ENCODE measurements at places on chromosomes 5 and 9.

- H3K27me3 ChIP-seq, result peaks cover 15% of the 10 kb centered on the region
- no peak for DNase-seq
- no peak overlapping the region for H3K4me3 ChIP-seq
- no peaks in the 10 kb centered on the region for H3K4me1 ChIP-seq
- no peak overlapping the region for H3K27ac ChIP-seq
Measured at GRCh38 chr5:152259702-152260101, 145.4 kb downstream of the NMUR2 start.

DNA sequence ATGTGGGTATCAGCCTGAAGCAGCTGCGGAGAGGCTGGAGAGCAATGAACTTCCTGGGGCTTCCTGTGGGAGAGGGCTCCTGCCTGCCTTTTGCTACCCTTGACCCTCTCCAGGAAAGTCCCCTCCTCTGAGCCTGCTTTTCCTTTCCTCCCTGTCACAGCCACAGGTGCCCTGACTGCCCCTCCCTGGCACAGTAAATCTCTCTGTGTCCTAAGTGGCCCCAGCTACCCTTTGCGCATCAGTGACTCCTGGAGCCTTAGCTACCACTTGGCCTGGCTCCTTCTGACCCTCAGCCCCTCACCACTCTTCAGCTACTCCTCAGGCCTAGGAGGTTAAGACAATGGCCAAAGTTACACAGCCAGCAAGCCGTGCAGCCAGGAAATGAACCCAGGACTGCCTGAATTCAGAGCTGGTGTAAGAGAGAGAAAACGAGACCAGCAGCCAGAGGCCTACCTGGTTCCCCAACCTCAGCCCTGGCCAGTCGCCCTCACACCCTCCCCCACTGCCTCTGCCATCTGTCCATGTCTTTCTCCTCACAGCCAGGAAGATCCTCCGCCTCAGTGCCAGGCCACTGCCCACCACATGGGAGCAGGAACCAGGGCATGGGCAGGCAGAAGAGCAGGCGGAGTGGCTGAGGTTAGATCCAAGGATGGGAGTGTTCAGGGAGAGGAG lies 18.6 kb downstream of the CNTFR start:
- H3K27ac ChIP-seq, result no peak overlapping the region
- H3K4me3 ChIP-seq, result no peak overlapping the region
- no peaks in the 10 kb centered on the region for H3K36me3 ChIP-seq

GRCh38 chr5:80755626-80756025 lies 100.8 kb upstream of the DHFR start:
- H3K4me1 ChIP-seq, result peaks cover 20% of the 10 kb centered on the region
- H3K36me3 ChIP-seq, result peaks cover 32% of the 10 kb centered on the region
- peak overlapping the region; percentile 9 for H3K27ac ChIP-seq
- DNase-seq, result no peak

GRCh38 chr5:181221105-181221791 lies 1.8 kb upstream of the TRIM41 start:
- no peaks in the 10 kb centered on the region for H3K27me3 ChIP-seq
- H3K36me3 ChIP-seq, result no peaks in the 10 kb centered on the region
- H3K4me1 ChIP-seq, result peaks cover 38% of the 10 kb centered on the region
- peak overlapping the region; percentile 97 for H3K4me3 ChIP-seq
- DNase-seq, result no peak
- H3K27ac ChIP-seq, result peak overlapping the region; percentile 96

DNA sequence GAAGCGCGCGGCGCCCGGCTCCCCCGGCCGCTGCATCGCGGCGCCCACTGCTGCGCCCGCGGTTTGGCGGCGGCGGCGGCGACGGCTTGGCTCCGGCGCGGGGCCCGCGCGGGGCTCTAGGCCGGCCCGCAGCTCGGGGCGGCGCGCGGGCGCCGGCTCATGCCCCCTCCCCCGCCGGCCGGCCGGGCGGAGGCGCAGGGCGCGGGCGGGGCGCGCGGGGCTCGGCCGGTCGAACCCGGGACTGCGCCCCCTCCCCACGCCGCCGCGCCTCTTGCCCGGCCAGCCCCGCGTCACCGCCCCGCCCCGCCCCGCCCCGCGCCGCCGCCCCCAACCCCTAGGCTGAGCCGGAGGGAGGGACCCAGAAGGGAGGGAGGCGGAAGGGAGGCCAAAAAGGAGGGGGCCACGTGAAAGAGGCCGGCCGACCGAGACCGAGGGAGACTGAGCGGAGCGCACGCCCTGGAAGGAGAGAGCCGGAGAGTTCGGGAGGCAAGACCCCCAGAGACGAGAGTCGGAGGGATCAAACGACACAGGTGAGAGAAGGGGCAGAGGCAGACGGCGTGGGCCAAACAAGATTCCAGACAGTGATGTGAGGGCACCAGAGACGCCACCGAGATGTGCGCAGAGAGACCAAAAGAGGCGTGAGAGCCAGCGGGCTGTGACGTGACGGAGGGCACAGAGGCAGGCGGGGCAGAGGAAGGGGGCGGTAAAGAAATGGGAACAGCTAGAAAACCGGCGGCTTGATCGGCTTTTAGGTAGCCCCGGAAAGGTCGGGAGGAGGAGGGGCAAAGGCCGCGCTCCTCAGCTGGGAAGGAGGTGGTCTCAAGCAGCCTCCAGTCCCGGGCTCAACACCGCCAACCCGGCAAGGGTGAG lies at the start of gene BARX1:
Gene BARX1, minus strand, starts transcription at position 245 of the 870 bp plus-strand sequence. Its CDS starts 209 bp downstream, at position 36.
- peaks cover 35% of the 10 kb centered on the region for H3K4me1 ChIP-seq
- peak; percentile 59 for DNase-seq
- H3K27ac ChIP-seq, result peak within 1 kb of the TSS; percentile 72
- peak within 1 kb of the TSS; percentile 83 for H3K4me3 ChIP-seq

DNA sequence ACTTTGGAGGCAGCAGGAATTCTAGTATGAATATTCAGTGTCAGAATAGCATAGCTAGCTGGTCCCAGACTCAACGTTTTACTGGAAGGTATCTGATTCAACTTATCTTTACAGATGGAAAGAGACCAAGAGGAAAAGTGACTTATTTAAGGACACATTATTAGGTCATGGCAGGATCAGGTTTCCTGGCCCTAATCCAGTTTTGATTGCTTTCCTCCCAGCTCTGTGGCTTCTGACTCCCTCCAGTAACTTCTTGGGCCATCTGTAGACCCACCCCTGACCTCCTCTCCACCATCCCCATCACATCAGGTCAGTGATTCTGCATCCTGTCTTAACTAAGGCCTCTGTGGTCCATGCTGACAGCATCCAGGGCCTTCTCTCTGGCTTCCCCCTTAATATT lies 38.4 kb downstream of the SH3TC2 start:
- no peaks in the 10 kb centered on the region for H3K36me3 ChIP-seq
- DNase-seq, result no peak
- H3K27me3 ChIP-seq, result peaks cover 2% of the 10 kb centered on the region
- no peak overlapping the region for H3K4me3 ChIP-seq

Data from memory B cell (primary cell).